ENCODE measurements at places on chromosomes 2 and 18.

DNA sequence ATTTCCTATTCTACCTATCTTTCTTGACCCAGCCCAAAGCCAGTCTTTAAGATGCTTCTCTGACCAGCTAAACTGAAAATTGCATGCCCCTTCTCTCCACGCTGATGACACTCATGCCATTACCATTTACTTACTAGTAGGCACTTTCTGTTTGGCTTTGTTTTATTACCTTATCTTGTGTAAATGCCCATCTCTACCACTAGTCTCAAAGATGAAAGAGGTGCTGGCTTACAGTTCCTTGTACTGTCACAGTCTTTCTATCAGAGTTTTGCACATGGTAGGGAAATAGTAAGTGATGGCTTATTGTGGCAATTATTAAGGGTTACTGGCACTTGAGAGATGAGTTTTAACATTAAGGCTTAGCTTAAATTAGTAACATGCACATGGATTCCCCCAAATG is 352.1 kb downstream of the RBM43 start:
- no peak for DNase-seq

- peak; percentile 63 for DNase-seq
Measured at GRCh38 chr2:238720232-238720672, 127.6 kb upstream of the TWIST2 start.

DNA sequence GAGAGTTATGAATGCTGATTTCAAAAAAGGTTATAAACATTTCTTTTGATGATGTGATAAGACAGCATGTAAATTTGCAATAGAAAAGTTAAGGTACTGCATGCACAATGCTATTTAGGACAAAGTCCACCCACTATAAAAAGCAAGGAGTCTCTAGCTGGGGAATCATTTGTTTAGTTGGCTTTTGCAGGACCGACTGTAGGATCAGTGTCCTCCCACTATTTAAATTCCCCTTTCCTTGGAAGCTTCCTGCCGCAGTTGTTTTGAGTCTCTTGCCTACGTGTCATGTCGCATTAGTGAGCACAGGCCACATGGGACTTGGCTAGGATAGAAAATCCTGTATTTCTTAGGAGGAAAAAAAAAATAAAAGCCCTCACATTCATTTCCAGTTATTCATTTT is 13.1 kb downstream of the QPCT start:
- peak; percentile 39 for DNase-seq

- DNase-seq = no peak
Measured at GRCh38 chr2:1722692-1723091, 21.6 kb downstream of the PXDN start.

- peak; percentile 69 for DNase-seq
Measured at GRCh38 chr2:29066271-29066860, 8.0 kb downstream of the PCARE start.

Data from fibroblast of mammary gland (primary cell).